ENCODE measurements at places on chromosomes 12 and 14.

- DNase-seq = no peak
These were observed 11.3 kb downstream of the SELPLG start for GRCh38 chr12:108622421-108622820.

DNA sequence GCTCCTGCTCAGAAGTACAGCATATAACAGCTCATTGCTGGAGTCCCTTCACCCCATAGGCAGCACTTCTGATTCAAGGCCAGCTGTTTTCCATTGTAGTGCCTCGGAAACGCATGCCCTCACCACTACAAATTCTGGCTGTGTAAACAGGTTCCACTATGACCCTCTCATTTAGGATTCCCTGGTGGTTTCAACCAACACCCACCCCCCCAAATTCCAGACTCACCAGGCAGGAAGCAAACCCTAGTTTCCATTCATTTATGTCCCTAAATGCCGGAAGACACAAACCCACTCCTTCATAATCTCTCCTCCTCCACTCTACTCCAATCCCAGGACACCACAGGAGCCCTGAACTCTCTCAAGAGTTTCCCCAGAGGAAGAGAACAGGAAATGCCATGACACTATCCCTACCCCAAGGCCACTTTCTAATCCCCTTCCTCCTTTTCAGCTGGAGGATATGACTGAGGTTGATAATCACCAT lies 75.9 kb upstream of the TMPO start:
- no peak for DNase-seq

DNA sequence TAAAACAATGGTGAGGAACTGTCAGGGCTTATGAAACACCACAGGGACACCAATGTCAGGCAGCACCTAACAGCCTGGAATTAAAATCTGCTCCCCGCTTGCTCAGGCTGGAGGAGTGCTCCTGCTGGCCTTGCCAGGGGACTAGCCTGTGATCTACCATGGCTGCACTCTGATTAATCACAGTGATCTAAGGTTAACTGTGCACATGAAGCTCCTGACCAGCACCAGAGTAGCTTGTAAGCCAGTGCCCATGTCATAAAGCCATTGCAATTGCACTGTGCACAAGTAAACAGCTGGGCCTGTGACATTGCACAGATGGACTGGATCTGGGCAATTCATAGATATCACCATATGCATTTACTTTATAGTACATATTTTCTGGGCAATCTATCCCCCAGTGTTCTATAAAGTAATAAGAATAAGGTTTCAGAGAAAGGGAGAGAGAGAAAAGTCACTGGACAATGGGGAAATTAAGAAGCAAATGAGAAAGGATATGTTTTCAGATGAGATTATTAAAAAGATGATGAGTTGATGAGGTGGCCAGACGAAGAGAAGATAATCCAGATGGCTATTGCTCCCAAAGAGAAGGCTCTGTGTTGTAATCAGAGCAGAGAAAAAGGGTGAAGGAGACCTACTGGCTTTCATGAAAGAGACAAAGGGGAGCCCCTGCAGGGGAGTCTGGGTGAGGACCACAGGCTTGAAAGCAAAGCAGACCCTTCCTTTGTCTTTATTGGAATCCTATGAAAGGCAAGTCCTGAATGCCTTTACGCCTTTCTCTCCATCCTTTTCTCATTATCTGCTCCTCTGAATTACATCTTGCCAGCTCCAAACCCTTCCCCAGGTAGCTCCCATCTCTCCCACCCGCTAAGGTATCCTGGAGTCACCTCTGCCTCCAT lies 145.8 kb downstream of the SLC38A6 start:
- no peak for DNase-seq

DNA sequence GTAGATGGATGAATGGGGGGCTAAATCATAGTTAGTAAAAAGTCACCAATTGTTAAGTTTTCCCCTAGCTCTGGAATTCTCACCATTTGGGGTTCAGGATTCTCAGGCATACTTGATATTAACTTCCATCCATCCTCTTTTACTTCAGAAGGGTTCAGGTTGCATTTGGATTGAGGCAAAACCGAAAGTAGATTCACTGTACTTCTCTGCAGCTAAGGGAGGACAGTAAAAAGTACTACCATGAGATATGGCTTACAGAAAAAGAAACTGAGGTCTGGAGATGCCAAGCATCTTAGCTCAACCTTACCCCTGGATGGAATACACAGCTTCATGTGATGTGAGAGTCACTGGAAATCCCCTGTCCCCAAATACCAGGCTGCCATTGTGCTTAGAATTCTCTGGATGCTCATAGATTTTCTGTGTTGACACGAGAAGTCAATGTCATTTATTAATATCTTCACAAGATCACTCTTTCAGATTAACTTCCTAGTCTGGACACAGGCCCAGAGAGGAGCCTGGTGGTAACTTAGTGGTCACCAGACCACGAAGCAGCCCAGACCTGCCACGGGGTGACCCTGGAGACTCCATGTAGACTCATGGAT lies 87.1 kb downstream of the SSPN start:
- no peak for DNase-seq

- no peak for DNase-seq
These were observed 23.0 kb upstream of the EIF2B2 start for GRCh38 chr14:74979442-74980397.

DNA sequence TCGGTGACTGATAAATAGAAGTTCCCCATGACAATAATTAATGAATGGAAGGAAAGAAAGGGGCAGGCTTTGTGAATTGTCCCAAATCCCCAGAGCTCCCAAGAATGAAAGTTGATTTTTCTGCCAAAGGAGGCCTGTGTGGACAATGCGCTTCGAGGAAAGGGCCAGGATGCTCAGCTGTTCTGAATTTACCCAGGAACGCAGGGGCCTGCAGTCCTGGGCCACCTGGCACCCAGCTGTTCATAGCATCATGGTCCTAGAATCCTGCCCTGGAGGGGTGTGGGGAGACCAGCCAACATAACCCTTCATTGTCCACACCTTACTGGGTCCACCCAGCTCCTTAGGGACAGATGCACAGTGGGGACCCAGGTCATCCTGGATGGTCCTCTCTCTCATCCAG lies 587.5 kb downstream of the BCL11B start:
- no peak for DNase-seq

DNA sequence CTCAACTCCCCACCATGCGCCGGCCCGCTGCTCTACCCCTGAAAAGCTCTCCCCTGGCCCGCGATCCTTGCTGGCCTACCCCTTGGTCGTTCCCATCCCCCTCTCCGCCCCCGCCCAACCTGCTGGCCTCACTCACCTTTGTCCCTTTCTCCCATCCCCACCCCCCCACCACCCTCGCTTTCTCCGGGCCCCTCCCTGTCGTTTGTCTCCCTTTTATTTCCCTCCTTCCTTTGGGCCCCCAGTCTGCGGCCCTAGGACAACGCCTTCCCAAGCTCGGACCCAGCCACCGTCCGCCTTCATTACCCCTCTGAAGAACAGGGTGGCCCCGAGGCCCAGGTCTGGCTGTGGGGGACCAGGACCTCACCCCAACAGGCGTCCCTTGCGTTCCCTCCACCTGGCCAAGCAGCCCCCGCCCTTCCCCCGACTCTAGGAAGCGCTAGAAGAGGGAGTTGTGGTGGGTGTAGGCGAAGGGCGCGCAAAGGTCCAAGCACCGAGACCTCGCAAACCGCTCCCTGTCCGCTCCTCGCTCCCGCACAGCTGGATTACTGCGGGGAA lies 6.9 kb upstream of the SLC7A7 start:
- DNase-seq = no peak

- DNase-seq = no peak
These were observed 201.1 kb downstream of the MED13L start for GRCh38 chr12:116076399-116076798.

- no peak for DNase-seq
These were observed 1301.2 kb upstream of the FLRT2 start for GRCh38 chr14:84228702-84229101.

DNA sequence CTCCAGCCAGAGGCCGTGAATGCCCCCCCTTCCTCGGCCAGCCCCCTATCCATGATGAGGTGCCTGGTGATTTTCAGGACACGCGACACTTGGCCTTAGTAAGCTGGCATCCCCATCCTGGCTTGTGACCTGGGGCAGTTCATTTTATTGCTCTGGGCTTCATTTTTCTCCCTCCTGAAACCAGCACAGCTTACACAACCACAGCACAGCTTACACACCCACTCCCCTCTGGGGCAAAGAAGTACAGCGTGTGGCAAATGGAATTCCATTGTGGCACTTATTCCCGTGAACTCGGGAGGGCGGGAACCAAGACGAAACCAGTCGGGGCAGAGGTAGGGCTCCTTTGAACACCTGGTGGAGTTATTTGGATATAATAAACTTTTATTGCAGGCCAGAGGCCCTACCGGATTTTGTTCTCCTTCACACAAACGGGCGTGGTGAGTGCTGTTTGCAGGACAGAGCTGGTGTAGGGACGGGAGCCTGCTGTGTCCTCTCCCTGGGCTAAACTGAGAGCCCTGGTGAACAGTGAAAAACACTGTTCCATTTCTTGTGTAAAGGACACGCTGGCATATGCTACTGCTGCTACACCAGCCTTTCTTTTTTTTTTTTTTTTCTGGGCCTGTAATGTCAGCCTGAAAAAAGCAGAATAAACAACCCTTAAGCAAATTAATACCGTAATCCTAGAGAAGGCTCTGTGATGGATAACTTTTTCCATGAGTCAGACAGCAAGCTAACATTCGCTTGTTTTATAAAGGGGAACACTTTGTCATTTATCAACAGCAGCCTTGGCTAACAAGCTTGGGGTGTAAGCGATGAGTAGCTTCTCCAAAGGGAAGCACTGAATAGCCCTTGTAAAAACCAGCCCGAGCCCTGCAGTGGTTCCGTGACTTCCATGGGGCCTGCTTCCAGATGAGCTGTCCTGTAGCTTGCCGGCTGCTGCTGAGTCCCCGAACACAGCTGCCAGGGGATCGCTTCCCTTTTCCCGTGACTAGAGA lies 29.3 kb downstream of the CD9 start:
- DNase-seq = no peak

GRCh38 chr14:104789752-104790743 lies 5.5 kb downstream of the AKT1 start:
- no peak for DNase-seq

- DNase-seq = no peak
These were observed 4.9 kb downstream of the KRT5 start for GRCh38 chr12:52515319-52515646.

DNA sequence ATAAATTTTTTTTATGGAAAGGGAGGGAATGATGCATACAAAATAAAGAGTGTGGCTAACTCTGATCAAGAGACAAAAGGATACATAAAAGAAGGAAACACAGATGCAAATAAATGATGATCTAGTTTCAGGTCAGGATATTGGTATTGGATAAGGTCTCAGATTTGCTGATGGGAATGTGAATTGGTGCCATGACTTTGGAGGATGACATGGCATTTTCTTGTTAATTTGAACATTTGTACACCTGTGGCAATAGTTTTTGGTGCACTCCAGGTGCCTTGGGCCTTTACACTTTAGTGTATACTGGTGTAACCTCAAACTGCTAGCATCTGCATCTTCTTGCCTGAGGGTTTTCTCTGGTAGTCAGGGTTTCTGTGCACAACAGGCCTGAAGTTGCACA lies 279.3 kb downstream of the TMEM121 start:
- DNase-seq = no peak

DNA sequence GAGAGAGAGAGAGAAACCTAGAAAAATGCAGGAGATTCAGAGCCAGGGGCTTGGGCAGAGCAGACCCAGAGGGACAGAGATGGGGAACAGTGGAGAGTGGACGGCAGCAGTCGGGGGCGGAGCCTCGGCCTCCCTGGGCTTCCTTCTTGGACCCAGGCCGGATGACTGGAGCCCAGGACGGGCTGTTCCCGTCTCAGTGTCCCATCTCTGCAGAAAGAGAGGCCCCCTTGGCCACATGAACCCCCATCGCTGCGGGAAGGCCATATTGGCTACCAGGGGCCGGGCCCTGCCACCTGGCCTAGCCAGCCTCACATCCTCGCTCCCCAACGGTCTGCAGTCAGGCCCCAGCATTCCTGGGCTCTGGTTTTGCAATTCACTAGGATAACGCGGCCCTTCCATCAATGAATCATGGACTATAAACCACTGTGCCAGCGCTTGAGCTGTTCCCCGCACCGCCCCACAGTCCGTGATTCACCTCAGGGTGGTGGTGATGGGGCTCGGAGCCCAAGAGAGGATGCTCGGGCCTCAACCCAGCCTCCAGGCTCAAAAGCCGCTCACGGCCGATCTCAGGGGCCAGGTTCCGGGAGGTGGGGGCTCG lies 116.5 kb downstream of the RFLNA start:
- DNase-seq = no peak

DNA sequence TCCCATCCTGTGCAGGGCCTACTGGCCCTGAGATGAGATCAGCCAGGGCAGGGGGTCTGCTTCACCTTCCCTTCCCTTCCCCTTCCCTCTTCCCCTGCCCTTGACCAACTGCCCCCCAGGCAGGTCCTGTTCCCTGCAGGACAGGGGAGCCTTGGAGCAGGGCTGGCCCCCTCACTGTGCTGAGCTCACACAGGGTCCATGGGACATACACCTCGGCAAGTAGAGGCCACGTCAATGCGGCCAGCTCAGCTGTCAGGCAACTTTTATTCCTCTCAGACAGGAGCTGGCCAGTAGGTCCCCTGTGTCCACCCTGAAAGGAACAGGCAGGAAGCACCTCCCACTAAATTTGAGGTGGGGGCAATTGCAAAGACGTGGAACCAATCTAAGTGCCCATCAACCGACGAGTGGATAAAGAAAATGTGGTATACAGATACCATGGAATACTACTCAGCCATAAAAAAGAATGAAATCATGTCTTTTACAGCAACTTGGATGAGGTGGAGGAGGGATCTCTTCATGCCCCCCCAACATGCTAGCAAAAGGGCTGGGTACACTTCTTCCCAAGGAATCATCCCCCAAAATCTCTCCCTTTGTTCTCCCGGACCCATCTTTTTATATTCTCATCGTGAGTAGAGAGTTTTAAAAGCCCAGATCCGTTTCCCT lies 148.7 kb downstream of the BCL11B start:
- DNase-seq = no peak

DNA sequence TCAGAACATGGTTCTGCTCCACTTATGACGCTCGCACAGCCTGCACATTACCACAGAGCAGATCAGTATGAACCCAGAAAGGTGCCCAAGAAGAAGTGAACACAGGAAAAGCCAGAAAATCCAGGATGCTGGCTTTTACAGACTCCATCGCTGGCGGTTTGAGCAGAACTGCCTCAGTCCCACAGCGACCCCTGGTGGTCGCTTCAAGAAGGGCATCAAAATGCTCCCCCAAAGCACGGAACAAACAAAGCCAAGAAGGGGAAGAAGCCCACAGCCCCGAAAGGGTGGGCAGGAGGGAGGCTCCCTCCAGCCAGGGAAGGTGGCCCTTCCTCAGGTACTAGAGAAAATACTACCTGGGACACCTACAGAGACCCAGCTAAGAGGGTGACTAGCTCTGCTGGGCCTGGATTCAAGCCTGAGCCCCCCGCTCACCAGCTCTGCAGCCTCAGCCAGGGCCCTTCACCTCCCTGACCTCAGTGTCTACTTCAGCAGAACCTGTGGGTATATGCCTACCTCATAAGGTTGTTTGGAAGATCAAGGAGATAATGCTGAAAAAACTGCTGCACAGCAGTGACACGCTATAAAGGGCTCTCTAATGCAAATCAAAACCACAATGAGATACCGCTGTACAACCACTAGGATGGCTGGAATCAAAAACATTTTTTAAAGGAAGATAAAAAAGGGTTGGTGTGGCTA lies 98.1 kb downstream of the NCOR2 start:
- DNase-seq = no peak

GRCh38 chr14:94481468-94482131 lies 5.6 kb upstream of the SERPINA9 start:
- no peak for DNase-seq

Data from NCI-H345 (cell line).